ENCODE measurements at places on chromosomes 12 and 14. TPM values are rescaled to one million over a fixed set of nuclear protein-coding genes. Genes with fewer than 3 reads are reported as not detected.

Gene TAS2R8
- total RNA-seq: not detected

Gene FGF6
- total RNA-seq: not detected

Gene P3H3
- total RNA-seq: 5.2 TPM

Gene ACADS
- 16.4 TPM for total RNA-seq

Gene RBP5
- 1.2 TPM for total RNA-seq

Gene OVCH1
- not detected for total RNA-seq

Gene KRT71
- total RNA-seq: not detected

Gene RND1
- 3.5 TPM for total RNA-seq

Gene SOX5
- total RNA-seq: 0.34 TPM

Gene GYS2
- total RNA-seq: 0.07 TPM

Gene MLEC
- total RNA-seq: 136 TPM

Gene FBXO21
- total RNA-seq: 24.3 TPM

- no peak for DNase-seq
- H3K36me3 ChIP-seq: no peaks in the 10 kb centered on the region
- H3K4me3 ChIP-seq: no peak overlapping the region
- peaks cover 14% of the 10 kb centered on the region for H3K27me3 ChIP-seq
Observed at GRCh38 chr14:102539544-102540314, 30.2 kb upstream of the ANKRD9 start.

DNA sequence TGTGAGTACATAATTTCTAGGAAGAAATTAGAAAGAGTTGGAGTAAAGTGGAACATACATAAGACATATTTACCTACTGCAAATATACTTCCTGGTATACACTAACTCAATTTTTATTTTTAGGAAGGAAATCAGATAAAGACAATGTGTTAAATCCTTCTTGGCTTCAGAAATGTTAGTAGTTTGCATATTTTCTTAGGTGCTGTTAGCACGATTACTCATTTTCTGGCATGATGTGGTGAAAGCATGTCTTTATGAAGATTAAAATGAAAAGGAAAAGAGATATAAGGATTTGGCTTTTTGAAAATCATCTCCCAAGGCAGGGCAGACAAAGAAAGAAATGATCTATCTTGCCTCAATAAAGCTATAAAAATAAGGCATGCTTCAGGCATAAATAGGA, 287.6 kb upstream of the E2F7 start:
- H3K27ac ChIP-seq: no peak overlapping the region
- H3K36me3 ChIP-seq: no peaks in the 10 kb centered on the region
- no peaks in the 10 kb centered on the region for H3K27me3 ChIP-seq
- H3K4me3 ChIP-seq: no peak overlapping the region
- DNase-seq: no peak

DNA sequence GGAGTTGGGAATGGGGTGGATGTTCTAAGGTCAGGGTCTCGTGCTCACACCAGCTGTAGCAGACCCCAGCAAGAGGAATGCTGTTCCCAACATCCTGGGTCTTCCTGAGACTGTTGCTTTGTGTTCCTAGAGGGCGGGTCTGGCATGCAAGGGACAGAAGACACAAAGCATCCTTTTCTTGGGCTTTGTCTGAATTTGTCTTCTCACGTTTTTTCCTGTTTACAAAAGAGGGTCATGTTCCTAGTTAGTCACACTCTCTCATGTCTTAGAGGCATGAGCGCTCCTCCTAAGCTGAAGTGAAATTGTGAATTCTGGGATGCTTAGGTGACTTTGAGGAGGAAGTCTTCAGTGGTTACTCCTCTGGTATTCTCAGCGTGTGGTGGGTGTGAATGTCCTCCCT, 9.6 kb upstream of the TAMALIN start:
- H3K4me1 ChIP-seq: peaks cover 5% of the 10 kb centered on the region
- no peak overlapping the region for H3K4me3 ChIP-seq
- H3K27me3 ChIP-seq: no peaks in the 10 kb centered on the region
- no peaks in the 10 kb centered on the region for H3K36me3 ChIP-seq
- DNase-seq: no peak
- no peak overlapping the region for H3K27ac ChIP-seq

DNA sequence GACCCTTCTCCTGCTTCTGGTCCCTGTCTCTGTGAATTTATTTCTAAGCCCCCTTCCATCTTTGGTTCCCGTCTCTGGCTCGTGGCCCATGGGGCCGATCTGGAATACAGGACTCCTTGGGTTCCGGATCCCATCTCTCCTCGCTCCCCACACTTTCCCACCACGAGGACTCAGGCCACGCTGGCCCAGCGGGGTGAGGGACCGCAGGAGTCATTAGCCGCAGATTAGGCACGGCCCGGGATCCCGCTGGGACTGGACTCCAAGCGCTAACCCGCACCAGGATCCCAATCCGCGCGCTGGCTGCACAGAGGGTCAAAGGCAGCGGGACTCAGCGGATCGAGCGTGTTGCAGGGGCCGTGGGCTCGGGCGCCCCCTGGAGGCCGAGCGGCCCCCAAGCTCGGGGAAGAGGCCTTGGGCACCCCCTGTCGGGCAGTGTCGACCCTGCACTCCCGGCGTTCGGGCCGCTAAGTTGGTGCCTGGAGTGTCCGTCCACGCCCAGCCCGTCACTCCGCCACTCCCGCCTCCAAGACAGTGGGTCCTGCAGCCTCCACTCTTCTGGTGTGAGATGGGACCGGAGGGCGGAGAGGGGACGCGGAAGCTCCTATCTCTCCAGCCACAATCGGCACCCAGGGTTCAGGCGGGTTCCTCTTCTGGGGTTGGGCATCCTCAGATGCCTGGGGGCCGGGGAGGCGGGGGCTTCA, 9.5 kb downstream of the SHMT2 start:
- DNase-seq: peak; percentile 85
- H3K4me3 ChIP-seq: peak overlapping the region; percentile 91
- H3K27me3 ChIP-seq: peaks cover 39% of the 10 kb centered on the region
- peaks cover 38% of the 10 kb centered on the region for H3K4me1 ChIP-seq
- peaks cover 25% of the 10 kb centered on the region for H3K36me3 ChIP-seq
- peak overlapping the region; percentile 62 for H3K27ac ChIP-seq

GRCh38 chr14:76257842-76258397, 106.2 kb downstream of the GPATCH2L start:
- H3K27me3 ChIP-seq: peaks cover under 1% of the 10 kb centered on the region
- no peaks in the 10 kb centered on the region for H3K4me1 ChIP-seq
- H3K4me3 ChIP-seq: no peak overlapping the region

DNA sequence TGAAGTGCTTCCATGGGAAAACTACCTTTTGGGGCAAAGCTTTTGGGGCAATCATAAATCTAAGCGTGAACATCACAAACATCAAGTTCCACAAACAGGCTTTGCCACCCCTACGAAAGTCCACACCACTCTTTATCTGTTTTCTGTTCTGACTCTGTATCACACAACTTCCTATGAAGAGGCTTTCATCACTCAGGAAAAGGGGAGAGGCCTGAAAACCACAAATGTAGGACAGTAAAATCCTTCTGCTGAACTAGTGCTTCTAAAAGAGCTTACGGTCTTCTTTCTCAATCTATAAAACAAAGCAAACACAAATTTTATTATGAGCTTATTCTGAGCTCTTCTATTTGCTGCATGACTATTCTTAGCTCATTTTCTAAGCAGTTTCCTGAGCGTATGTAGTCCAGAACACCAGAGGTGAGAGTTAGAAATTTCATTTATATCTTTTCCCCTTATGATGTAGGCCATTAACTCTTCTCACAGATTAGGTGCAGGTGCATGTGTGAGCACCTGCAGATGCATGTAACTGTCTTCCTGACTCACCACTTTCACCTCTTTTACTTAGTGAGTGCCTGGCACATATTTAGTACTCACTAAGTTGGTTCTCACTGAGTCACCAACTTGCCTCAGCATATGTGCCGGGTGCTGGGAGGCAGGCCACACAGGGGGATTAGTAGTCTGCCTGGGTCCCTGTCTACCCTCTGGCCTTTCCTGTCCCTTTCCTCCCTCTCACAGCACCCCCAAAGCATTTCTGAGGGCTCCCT, 32.9 kb upstream of the SYCP3 start:
- no peaks in the 10 kb centered on the region for H3K27me3 ChIP-seq
- peak overlapping the region; percentile 11 for H3K27ac ChIP-seq
- peaks cover 30% of the 10 kb centered on the region for H3K4me1 ChIP-seq
- DNase-seq: no peak

DNA sequence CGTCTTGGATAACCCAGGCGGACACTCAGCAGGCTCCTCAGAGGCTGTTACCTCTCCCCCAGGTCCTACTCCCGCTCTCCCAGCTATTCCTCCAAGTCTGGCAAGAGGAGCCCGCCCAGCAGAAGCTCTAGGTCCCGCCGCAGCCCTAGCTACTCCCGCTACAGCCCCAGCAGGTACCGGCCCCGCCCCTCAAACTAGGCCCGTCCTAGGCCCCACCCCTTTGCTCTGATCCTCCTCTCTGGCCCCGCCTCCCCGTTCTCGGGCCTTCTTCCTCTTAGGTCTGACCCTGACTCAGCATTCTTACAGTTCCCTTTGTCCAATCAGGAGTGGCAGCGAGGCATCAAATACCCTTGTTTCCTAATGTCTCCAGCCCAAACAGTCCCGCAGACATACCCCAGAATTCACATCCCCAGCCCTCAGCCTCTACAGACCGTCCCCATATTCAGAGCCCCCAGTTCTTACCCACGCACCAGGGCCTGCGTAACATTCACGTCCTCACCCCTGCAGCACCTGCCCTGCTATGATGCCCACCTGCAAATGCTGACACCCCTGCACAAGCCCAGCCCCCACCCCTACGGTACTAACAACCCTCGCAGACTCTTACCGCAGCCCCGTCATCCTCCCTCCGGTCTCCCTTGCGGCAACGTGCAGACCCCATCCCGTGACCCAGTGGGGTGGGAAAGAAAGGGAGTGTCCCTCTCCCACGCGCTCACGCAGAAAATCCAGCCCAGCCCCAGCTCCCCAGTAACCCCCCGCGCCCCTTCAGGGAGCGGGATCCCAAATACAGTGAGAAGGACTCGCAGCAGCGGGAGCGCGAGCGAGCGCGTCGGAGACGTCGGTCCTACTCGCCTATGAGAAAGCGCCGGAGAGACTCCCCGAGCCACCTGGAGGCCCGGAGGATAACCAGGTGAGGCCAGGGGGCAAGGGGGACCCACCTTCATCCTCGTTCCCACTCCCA, 25.0 kb upstream of the HSPB8 start:
- no peak overlapping the region for H3K27ac ChIP-seq
- H3K4me3 ChIP-seq: no peak overlapping the region
- H3K4me1 ChIP-seq: peaks cover 3% of the 10 kb centered on the region
- DNase-seq: peak; percentile 8
- no peaks in the 10 kb centered on the region for H3K36me3 ChIP-seq

DNA sequence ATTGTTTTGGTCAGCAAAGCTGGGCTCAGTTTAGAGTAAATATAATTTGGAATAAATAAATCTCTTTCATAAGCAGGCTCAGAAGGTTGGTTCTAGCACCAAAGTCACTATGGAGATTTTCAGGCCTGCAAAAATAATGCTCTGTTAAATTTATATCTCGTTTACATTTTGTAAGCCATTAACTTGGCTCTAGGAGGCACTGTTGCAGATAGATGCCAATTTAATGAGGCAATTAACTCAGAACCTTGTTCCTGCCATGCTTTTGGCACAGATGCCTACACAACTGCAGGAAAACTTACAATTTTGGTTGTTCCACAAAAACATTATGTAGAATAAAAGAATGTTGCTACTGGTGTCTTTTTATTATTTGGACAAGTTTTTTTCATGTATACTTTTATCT, 428.1 kb downstream of the FLRT2 start:
- H3K36me3 ChIP-seq: no peaks in the 10 kb centered on the region
- H3K27ac ChIP-seq: no peak overlapping the region
- DNase-seq: no peak
- H3K27me3 ChIP-seq: no peaks in the 10 kb centered on the region
- no peaks in the 10 kb centered on the region for H3K4me1 ChIP-seq

DNA sequence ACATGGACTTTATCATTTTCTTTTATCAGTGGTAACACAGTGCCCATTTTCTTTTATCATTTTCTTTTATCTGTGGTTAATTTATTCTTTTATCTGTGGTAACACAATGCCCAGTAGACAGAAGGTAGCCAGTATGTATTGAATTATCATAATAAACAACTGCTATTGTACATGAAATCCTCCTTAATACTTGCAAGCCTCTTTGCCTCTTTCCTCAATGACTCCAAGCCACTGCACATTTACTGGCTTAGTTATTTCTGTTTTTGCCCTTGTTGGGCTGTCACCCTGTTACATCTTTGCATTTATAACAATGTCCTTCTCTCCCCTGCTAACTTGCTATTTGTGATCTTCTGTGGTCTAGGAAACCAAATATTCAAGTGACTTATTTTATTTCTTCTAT, 345.0 kb downstream of the ATP23 start:
- no peaks in the 10 kb centered on the region for H3K36me3 ChIP-seq
- no peak overlapping the region for H3K27ac ChIP-seq
- DNase-seq: no peak
- no peaks in the 10 kb centered on the region for H3K27me3 ChIP-seq
- H3K4me1 ChIP-seq: no peaks in the 10 kb centered on the region

DNA sequence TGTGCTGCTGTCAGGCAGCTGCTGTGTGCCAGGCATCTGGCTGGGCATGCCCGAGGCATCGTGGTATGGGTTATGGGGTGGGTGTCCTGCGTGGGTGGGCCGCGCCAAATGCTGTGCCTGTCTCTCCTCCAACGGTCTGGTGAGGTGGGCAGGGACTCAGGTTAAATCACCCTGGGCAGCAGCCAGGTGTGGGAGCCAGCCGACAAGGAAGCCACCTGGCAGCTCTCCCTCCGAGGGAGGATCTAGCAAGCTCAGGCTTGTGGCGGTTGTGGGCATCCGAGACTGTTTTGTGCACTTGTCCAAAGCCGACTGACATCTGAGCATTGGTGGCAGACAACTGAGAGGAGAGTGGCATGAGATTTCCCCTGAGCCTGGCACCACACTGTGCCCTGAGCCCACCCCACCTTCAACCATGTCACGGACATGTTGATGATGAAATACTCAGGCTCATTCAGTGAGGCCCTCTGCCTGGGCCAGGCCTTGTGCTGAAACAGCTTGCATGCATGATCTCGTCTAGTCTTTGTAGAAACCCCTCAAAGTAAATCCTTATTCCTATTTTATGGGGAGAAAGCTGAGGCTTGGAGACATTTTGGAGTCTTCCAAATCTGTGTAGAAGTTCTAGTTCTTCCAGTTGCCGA, 181.8 kb upstream of the MYL2 start:
- H3K4me1 ChIP-seq: peaks cover 5% of the 10 kb centered on the region
- no peak overlapping the region for H3K27ac ChIP-seq
- no peak for DNase-seq
- peaks cover 6% of the 10 kb centered on the region for H3K27me3 ChIP-seq
- no peaks in the 10 kb centered on the region for H3K36me3 ChIP-seq

DNA sequence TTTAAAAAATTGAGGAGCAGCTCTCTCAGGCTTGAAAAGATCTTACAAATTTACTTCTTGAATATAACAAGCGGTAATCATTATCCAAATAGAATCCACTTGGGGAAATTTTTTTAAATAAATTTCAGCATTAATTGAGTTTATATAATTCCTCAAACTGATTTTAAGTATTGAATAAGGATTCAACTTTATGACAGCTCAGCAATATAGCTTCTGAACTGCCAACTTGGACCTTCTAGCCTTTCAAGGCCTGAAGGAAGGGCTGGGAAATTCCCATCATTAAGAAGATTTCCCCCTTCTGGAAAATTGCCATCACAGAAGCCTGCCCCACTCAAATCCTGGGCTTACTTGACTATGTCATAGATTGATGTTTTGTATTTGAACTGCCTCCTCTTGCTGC, 57.5 kb upstream of the GARIN2 start:
- no peak overlapping the region for H3K4me3 ChIP-seq
- no peak for DNase-seq
- H3K36me3 ChIP-seq: peaks cover 5% of the 10 kb centered on the region

- peaks cover 12% of the 10 kb centered on the region for H3K27me3 ChIP-seq
- H3K36me3 ChIP-seq: no peaks in the 10 kb centered on the region
- no peak for DNase-seq
- no peak overlapping the region for H3K4me3 ChIP-seq
Observed at GRCh38 chr12:49824895-49825294, 3.3 kb downstream of the NCKAP5L start.

GRCh38 chr12:128852026-128852698, 1.1 kb upstream of the GLT1D1 start:
- H3K27ac ChIP-seq: no peak overlapping the region
- DNase-seq: no peak
- peaks cover 35% of the 10 kb centered on the region for H3K27me3 ChIP-seq
- no peaks in the 10 kb centered on the region for H3K4me1 ChIP-seq
- H3K36me3 ChIP-seq: no peaks in the 10 kb centered on the region

All from activated T-helper 2 cell treated with anti-CD3 and anti-CD28 coated beads, Interferon-gamma antibody, Interleukin-2, Interleukin-4, amounts not matched to agents 10 μg/mL and 5 μg/mL and 100 μg/mL, durations not matched to agents 14 hours and 24 hours and 36 hours (primary cell).